ENCODE measurements at places on chromosomes 1 and 21. TPM values are rescaled to one million over a fixed set of nuclear protein-coding genes. Genes with fewer than 3 reads are reported as not detected.

DNA sequence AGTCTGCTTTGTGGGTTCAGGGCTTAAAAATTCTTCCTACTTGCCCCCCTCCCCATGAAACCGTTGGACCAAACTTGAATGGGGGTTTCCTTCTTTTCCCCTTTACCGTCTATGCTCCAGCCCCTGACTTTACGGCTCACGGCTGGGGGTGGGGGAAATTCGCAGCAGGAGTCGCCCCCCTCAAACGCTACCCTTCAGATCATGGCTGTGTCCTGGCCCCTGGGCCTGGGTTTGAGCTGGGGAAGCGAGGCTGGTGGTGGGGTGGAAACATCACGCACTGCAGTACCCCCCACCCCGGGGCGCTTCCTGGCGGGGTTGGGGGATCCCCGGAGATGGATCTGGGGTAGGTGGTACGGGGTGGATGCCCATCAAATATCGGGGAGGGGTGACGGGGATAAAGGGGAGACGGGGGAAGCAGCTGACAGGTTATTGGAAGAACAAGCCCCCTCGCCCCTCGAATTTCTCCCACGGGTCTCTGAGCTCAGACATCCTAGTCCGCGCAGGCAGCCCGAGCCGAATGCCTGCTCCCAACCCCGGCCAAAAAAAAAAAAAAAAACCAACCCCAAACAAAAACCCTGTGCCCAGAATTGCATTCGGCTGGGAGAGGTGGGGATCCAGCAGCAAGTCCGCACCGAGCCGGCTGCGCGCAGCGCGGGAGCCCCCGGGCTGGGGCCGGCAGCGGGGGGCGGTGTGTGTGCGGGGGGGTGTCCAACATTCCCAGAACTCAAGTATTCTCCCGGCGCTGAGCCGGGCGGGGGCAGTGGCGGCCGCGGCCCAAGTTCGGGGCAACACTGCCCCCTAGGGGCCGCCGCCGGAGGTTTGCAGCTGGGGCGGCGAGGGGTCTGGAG lies 59.0 kb upstream of the ACOT11 start:
- peaks cover 32% of the 10 kb centered on the region for H3K4me1 ChIP-seq
- H3K27me3 ChIP-seq, result peaks cover 19% of the 10 kb centered on the region
- H3K4me3 ChIP-seq, result peak overlapping the region; percentile 94
- peak; percentile 76 for DNase-seq
- H3K27ac ChIP-seq, result peak overlapping the region; percentile 81

DNA sequence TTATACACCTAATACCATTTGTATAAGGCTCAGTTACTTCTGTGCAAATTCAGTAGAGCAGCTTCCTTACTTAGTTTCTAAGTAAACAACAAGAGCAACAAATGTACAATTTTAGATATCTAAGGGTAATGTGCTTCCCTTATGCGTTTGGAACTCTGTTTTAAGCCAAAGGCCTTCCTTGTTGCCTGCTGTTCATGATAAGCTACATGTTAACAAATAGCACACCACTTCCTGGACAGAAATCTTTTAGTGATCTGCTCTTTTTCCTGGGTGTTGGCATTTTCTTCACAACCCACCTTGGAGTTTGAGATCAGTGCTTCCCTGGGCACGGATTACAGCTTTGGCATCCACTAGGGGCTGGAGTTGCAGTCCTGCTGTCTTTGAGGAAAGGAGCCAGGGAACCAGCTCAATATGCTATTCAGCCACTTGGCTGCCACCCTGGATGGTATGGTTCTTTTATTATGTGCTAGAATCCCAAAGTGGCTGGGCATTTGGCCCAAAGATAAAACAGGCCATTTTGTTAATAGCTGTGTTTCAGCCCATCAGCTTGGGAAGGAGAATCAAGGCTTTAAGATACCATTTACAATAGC lies 55.6 kb upstream of the ADAR start:
- H3K27ac ChIP-seq, result no peak overlapping the region
- peaks cover 28% of the 10 kb centered on the region for H3K27me3 ChIP-seq
- H3K36me3 ChIP-seq, result no peaks in the 10 kb centered on the region

- peak overlapping the region; percentile 76 for H3K4me3 ChIP-seq
- peaks cover 75% of the 10 kb centered on the region for H3K4me1 ChIP-seq
- peak; percentile 42 for DNase-seq
- peak overlapping the region; percentile 97 for H3K27ac ChIP-seq
- no peaks in the 10 kb centered on the region for H3K27me3 ChIP-seq
- H3K36me3 ChIP-seq, result peaks cover 55% of the 10 kb centered on the region
These were observed 162.5 kb upstream of the SGIP1 start for GRCh38 chr1:66371233-66372005.

GRCh38 chr1:94418664-94419655 lies 771 bp downstream of the ABCD3 start:
- no peak overlapping the region for H3K4me3 ChIP-seq
- no peak for DNase-seq
- peaks cover 8% of the 10 kb centered on the region for H3K27me3 ChIP-seq

- no peak overlapping the region for H3K4me3 ChIP-seq
- no peak for DNase-seq
- no peaks in the 10 kb centered on the region for H3K36me3 ChIP-seq
- no peaks in the 10 kb centered on the region for H3K4me1 ChIP-seq
- no peak overlapping the region for H3K27ac ChIP-seq
- H3K27me3 ChIP-seq, result no peaks in the 10 kb centered on the region
These were observed 25.6 kb downstream of the PODN start for GRCh38 chr1:53087332-53088285.

GRCh38 chr21:27365394-27365793 lies 398.5 kb upstream of the ADAMTS5 start:
- DNase-seq, result no peak
- H3K4me3 ChIP-seq, result no peak overlapping the region
- H3K36me3 ChIP-seq, result no peaks in the 10 kb centered on the region
- no peaks in the 10 kb centered on the region for H3K4me1 ChIP-seq
- H3K27me3 ChIP-seq, result no peaks in the 10 kb centered on the region

DNA sequence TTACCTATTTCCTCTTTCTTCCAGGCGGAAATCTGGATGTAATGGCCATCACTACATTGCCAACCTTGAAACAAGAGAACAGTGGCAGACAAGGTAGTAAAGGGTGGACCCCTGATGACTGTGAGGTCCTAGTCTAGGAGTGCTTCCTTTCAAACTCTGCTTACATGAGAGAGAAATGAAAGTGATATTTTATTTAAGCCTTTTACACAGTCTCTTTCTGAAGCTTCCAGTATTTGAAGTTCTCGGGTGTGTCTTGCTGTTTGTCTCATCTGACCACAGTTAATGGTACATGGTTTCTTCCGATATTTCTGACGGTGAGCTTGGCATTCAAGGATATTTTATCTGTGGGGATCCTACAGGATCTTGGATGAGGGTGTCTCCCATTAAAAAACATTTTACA lies 215.2 kb downstream of the SLC45A1 start:
- no peaks in the 10 kb centered on the region for H3K27me3 ChIP-seq
- peak overlapping the region; percentile 67 for H3K4me3 ChIP-seq
- peak; percentile 23 for DNase-seq
- peak overlapping the region; percentile 95 for H3K27ac ChIP-seq

- H3K4me3 ChIP-seq, result no peak overlapping the region
- H3K27me3 ChIP-seq, result peaks cover 5% of the 10 kb centered on the region
- no peak for DNase-seq
- no peak overlapping the region for H3K27ac ChIP-seq
These were observed 21.3 kb downstream of the SLC9C2 start for GRCh38 chr1:173581383-173582079.

- no peak overlapping the region for H3K4me3 ChIP-seq
- H3K27ac ChIP-seq, result no peak overlapping the region
- H3K27me3 ChIP-seq, result no peaks in the 10 kb centered on the region
- no peaks in the 10 kb centered on the region for H3K36me3 ChIP-seq
- H3K4me1 ChIP-seq, result no peaks in the 10 kb centered on the region
These were observed 40.6 kb downstream of the HNRNPR start for GRCh38 chr1:23303524-23303923.

DNA sequence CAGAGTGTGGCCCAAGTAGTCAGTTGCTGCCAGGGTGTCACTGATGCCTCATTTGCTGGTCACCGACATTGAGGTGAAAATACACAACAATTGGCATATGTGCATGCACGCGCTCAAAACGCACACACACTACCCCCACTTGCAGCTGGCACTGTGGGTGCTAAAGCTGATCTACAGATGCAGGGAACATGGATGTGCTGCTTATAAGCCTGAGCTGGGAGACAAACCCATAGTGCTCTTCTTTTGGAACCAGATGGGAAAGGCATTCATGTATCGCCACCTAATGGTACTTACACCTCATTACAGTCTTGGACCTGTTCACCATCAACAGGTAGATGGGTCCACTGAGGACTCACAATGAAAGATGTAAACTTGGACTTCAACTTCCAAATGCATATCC lies 70.3 kb upstream of the CAMK1G start:
- H3K27ac ChIP-seq, result no peak overlapping the region
- no peak for DNase-seq
- H3K4me1 ChIP-seq, result no peaks in the 10 kb centered on the region
- H3K27me3 ChIP-seq, result peaks cover 31% of the 10 kb centered on the region
- no peak overlapping the region for H3K4me3 ChIP-seq

GRCh38 chr1:40301066-40301465 lies 16.0 kb downstream of the COL9A2 start:
- no peak overlapping the region for H3K4me3 ChIP-seq
- no peaks in the 10 kb centered on the region for H3K36me3 ChIP-seq
- no peak for DNase-seq
- no peak overlapping the region for H3K27ac ChIP-seq
- no peaks in the 10 kb centered on the region for H3K4me1 ChIP-seq

GRCh38 chr21:42094811-42095210 lies 23.7 kb downstream of the UMODL1 start:
- H3K4me1 ChIP-seq, result peaks cover 3% of the 10 kb centered on the region
- DNase-seq, result no peak
- H3K36me3 ChIP-seq, result no peaks in the 10 kb centered on the region
- H3K27me3 ChIP-seq, result peaks cover 14% of the 10 kb centered on the region
- no peak overlapping the region for H3K4me3 ChIP-seq
- H3K27ac ChIP-seq, result no peak overlapping the region

GRCh38 chr1:89170170-89171066 lies 5.4 kb downstream of the GBP7 start:
- H3K27ac ChIP-seq, result no peak overlapping the region
- H3K36me3 ChIP-seq, result no peaks in the 10 kb centered on the region
- no peak for DNase-seq
- peaks cover 1% of the 10 kb centered on the region for H3K4me1 ChIP-seq
- no peaks in the 10 kb centered on the region for H3K27me3 ChIP-seq

GRCh38 chr1:233112186-233113008 lies 162.0 kb downstream of the NTPCR start:
- H3K36me3 ChIP-seq, result peaks cover 30% of the 10 kb centered on the region
- no peak for DNase-seq
- H3K4me1 ChIP-seq, result no peaks in the 10 kb centered on the region
- no peak overlapping the region for H3K27ac ChIP-seq
- H3K27me3 ChIP-seq, result no peaks in the 10 kb centered on the region

The NBPF4 gene
- polyA plus RNA-seq, result not detected

The BEST4 gene
- not detected for polyA plus RNA-seq

The INSRR gene
- not detected for polyA plus RNA-seq

The LGALS8 gene
- 17.7 TPM for polyA plus RNA-seq

The TDRD5 gene
- not detected for polyA plus RNA-seq

The CFHR1 gene
- polyA plus RNA-seq, result not detected

The RGS13 gene
- polyA plus RNA-seq, result not detected
